ENCODE measurements at places on chromosomes 16 and 17.

DNA sequence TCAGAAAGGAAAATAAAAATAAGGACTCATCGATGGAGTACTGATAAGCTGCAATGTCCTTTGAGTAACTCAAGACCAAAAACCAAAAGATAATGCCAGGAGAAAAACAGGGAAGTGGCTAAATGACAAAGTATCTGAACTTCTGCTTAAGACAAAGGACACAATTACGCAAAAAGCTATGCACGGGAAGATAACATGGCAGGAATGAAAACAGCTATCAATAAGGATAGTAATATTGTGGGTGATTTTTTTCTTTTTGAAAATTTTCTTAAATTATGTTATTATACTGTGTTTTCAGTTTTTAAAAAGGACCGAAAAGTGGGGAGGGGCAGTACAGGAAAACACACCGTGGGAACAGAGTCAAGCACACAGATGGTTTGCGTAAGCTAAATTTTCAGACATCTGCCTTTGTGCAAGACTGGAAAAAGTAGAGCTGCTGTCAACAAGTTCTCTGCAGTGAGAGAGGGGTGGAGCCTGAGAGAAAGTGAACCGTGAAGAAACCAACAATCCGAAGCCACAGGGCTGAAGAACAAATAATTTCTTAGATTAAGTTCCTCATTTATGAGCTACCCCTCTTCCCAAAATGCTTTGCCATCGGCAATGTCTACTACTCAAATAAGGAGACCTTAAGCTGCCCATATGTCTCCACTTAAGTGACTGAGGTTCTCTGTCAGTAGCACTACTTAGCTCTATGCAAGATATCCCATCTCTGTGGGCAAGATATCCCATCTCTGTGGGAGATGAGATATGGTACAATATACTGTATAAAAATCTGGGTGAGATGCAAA is 99.9 kb upstream of the CORO6 start:
- DNase-seq: peak; percentile 13

GRCh38 chr16:27465483-27465879 is 63.5 kb downstream of the IL21R start:
- no peak for DNase-seq

DNA sequence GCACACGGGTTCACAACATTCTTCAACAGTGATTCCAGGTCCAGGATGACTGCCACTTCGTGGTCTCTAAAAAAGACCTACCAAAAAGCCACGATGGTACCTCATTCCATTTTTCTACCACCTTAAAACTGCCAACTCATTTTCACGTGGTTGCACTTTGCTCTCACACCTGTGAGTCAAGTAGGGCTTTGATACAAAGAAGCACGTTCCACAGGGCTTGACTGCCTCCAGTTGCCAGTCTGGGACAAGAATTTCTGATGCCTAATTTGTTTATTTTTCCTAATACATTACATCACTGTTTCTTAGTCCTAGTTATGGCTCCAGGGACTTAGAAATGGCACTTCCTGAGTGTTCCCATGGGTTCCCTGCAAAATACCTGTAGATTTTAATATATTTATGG is 911.6 kb upstream of the EEF2KMT start:
- no peak for DNase-seq

GRCh38 chr17:74686761-74687160 is 26.0 kb downstream of the CD300LF start:
- no peak for DNase-seq

- DNase-seq: peak; percentile 77
These were observed 41.1 kb downstream of the KIAA0753 start for GRCh38 chr17:6599364-6599763.

- DNase-seq: no peak
These were observed 170.3 kb downstream of the FOXL1 start for GRCh38 chr16:86748652-86749051.

DNA sequence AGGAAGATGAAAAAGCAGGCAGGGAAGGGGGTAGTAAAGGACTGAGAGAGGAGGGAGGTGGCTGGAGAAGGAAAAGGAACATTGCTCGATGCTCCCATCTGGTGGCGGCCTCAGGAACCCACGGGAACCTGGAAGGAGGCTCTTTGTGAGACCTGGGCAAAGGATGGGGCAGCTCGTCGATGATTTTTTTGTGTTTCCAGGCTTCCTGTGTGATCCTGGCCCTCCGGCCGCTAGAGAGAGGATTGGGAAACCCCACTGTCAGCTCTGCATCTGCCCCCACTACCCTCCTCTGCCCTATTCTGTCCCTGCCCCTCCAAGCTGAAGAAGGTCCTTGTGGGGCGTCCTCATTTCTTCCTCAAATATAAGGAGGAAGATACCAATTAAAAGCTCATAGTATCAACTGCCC is 6.6 kb downstream of the WFIKKN2 start:
- DNase-seq: peak; percentile 87

- DNase-seq: no peak
These were observed 11.5 kb downstream of the HAS3 start for GRCh38 chr16:69116906-69117305.

DNA sequence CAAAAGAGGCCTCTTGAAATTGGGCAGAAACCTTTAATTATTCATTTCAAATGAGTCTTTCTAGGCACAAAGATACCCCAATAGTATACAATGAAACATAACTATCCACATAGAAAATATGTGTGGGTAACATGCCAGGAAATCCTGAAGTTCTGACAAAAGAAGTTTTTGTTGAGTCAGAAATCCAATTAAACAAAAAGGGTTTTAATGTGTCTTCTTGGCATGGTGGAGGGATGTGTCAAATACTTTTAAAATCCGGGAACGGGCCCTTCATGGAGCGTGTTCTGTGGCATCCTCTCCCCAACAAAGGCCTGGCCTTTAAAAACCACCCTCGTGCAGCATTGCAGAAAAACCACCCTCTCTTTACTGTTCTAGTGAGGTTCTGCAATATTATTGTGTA is 14.2 kb downstream of the CDRT4 start:
- DNase-seq: peak; percentile 59

GRCh38 chr17:69650881-69651280 is 236.4 kb downstream of the MAP2K6 start:
- no peak for DNase-seq

DNA sequence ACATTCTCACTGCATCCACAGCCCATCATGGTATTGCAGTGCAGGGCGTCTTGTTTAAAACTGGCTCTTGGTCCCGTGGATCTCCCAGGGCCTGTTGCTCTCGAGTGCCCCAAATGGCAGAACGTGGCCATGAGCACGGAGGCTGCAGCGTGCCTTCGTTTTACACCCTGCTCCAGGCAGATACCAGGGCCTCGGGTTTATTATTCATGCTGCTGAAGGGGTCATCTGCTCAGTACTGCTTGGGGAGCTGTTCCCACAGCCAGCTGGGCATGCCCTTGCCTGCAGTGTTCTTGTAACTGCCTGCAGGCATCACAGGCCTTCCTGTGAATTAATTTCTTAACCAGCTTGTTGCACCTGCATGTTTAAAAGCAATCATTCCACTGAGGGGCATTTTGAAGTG is 129.7 kb upstream of the CHMP6 start:
- DNase-seq: peak; percentile 50

- peak; percentile 76 for DNase-seq
These were observed 15.4 kb downstream of the CNOT1 start for GRCh38 chr16:58614212-58614611.

DNA sequence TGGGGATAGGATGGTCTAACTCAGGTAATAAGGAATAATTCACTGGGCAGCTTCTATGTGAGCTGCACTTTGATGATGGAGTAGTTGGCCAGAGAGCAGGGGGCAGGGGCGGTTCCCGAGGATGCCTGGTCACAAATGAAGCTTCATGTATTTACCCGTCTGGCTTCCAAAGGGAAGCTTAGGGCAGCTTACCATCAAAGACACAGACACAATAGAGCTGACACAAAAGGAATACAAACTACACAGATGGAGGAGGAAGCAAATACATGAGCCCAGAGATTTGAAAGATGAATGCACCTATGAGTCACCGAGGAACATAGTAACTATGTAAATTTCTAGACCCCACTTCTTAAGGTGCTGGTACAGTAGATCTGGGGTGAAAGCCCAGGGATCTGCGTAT is 8.7 kb upstream of the EMP2 start:
- no peak for DNase-seq

GRCh38 chr16:1918351-1919326 is at the start of gene HS3ST6:
TSS of gene HS3ST6 (minus strand) at chr16:1918415. CDS start at chr16:1918323, 92 bp downstream.
- DNase-seq: no peak

DNA sequence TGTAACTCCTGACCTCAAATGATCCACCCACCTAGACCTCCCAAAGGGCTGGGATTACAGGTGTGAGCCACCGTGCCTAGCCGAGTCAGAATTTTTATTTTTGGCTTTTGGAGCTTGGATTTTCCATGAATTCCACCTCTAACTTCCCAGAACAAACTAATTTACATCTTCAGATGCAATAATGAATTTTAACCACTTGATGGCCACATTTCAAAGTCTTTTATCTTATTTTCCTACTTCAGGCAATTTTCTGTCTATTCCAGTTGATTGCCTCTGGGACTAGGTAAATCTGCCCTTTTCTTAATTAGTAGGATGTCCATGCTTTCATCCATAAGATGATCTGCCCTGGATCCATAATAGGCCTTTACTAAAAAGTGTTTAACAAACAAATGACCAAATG is 156.4 kb upstream of the ANKFN1 start:
- peak; percentile 10 for DNase-seq

DNA sequence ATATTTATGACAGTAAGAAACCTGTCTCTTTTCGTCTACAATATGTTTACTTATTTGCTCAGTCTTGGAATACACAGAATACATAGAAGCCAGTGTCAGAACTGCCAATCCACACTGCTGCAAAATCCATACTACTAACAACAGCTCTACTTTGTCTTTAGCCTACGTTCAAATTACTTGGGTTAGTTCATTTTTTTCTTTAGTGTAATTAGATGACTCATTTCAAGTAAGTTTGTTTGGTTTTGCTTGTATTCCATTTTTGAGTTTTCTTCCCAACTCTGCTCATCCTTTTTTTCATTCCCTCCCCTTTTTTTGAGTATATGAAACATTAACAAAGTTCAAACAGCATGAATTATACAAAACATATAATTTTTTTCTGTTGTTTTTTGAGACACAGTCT is 16.9 kb downstream of the CMC2 start:
- no peak for DNase-seq

GRCh38 chr16:59552164-59552563 is 818.0 kb upstream of the GOT2 start:
- DNase-seq: no peak

DNA sequence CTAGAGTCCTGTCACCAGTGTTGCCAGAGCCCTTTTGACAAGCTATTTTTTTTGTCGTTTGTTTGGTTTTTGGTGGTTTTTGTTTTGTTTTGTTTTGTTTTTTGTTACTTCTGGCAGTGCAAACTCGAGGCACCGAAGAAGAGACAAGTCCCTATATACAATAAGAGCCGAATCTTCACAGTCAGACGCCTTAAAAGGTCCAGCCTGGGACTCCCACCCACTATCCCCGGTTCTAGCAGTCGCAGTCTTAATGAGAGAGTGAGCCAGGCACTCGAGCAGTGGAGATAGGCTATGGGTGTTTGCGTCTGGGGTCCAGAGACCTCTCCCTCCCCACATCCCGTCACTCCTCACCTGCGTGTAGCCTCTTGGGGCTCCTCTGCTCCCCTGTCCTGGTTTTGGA is 1.9 kb downstream of the OR1F1 start:
- no peak for DNase-seq

DNA sequence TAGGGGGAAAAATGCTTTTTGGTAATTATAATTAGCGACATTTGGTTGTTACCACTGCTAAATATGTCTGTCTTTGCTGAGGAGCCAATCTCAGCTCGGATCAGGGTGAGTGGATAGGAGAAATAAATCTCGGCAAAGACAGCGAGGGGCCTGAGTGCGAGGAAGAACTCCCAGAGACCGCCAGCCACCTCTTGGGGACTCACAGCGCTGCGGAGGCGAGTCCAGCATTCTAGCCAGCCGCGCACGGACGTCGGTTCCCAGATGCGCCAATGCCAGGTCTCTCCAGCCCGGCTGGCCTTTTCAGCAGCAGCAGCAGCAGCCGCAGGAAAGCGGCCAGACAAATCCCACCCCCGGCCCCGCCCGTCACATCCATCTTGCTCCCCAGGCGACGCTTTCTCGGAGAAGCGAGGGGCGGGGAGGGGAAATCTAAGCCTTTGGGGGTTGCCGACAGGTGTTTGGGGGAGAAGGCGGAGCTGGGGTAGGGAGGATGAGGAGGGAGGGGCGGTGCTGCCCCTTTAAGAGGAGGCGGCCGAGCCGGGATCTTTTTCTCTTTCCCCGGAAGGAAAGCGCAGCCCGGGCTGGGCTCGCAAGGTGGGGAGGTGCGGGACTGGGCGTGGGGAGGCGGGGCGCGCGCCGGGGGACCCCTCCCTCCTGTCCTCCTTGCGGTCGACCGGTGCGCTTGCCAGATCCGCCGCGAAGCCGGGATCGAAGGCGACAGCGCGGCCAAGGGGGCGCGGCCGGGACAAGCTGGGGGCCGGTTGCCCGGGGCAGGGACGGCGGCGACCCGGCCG is at the start of gene ITGA3:
TSS of gene ITGA3 (plus strand) at position 685 of the 791 bp plus-strand sequence. CDS start 330 bp downstream, outside the sequence.
- peak; percentile 94 for DNase-seq

- DNase-seq: no peak
These were observed 42.5 kb downstream of the PSME3IP1 start for GRCh38 chr16:57143149-57143921.

DNA sequence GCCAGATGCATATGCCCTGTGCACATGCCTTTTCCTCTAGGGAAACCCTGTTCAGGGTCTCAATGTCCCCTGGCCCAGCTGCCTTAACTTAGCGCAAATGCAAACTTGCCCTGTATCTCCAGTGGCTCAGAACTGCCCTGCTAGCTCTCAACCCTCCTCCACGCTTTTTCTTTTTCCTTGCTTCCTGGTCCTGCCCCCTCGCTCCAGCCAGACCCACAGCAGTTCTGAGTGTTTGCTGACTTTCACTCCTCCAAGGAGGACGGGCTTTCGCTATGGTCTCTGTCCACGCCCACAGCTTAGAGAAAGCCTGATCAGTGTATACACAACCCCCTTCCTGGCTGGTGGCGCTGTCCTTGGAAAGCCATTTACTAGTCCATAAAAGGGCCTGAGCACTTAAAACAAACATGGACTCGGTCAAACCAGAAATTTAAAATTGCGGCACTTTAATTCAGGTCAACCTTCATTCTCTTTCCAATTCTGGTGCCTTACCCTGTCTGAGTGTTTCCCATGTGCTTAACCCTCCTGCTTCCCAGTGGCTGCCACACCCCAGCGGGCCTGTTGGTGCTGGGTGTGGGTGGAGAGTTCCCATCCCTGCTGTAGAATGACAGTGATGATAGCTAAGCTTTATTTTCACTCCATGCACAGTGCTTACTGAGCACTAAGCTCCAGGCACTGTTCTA is 15.6 kb upstream of the TMEM98 start:
- DNase-seq: peak; percentile 34

DNA sequence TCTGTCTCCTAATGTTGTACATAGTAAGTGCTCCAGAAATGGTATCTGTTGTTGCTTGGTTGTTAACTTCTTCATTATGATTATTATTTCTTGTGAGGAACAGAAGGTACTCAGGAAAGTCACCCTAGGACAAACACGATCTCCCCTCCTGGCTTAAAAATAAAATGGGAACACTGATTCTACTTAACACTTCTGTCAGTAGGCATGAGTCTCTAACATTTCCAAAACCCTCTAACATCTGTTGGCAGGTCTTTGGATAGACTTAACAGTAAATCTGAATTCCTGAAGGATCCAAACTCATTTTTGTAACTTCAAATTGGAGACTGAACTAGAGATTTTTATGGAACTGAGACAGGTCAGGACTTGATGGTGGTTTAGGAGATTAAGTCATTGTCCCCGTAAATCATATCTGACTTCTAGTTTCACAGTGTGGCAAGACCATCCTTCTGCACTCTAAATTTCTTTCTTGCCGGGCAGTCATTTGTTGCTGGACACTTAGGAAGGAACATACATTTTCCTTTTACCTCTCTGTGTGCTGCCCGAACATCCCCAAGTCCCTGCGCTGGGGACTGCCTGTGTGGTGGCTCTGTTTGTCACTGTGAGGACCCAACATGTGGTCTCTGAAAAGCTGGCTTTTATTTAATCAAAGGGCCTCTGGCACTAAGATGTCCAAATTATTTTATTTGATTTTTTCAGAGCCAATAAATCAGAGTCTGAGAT is 149.9 kb downstream of the NPIPB5 start:
- no peak for DNase-seq
